Effector memory CD8-positive, alpha-beta T cell (primary cell): ENCODE measurements at places on chromosomes 5 and 9.

GRCh38 chr9:4174546-4175175 is 125.2 kb downstream of the GLIS3 start:
- DNase-seq, result no peak

DNA sequence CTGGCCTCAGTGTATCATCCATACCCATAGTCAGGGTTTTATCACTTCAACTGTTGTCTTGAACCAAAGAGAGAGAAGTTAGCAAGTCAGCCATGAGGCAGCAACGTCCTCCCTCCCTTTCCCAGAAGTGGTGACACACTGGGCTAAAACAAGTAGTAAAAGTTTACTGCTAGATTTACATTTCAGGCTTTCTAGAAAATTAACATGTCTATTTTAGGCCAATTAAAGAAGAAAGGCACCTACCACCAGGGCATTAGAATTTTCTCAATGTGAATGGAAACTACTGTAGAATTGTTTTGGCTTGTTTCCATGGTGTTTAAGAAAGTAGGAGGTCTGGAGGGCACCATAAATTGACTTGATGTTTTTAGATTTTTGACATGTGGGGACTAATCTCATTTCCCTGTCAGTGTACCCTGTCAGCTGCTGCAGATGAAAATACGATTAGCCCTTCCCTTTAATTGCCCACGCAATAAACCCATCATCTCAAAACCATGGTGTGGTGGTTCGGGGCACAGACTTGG is 121.8 kb upstream of the ELL2 start:
- no peak for DNase-seq

DNA sequence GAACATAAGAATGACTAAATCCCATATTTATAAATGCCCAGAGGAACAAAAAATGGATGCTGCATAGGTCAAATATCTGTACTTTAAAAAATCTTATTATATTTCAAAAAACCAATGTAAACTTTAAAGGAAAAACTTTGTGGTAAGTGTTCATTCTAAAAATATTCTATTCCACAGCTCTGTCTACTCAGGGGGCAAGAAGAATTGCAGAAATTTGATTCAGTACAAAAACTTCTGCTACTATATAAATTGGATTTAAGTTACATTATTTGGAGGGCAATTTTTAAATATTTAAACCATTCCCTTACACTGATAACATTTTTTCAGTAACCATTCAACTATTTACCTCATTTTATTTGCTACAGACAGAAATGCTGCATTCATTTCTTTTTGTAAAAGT is 32.1 kb downstream of the NFIB start:
- DNase-seq, result no peak

- DNase-seq, result no peak
These were observed 50.8 kb downstream of the SEMA5A start for GRCh38 chr5:9495121-9495520.

DNA sequence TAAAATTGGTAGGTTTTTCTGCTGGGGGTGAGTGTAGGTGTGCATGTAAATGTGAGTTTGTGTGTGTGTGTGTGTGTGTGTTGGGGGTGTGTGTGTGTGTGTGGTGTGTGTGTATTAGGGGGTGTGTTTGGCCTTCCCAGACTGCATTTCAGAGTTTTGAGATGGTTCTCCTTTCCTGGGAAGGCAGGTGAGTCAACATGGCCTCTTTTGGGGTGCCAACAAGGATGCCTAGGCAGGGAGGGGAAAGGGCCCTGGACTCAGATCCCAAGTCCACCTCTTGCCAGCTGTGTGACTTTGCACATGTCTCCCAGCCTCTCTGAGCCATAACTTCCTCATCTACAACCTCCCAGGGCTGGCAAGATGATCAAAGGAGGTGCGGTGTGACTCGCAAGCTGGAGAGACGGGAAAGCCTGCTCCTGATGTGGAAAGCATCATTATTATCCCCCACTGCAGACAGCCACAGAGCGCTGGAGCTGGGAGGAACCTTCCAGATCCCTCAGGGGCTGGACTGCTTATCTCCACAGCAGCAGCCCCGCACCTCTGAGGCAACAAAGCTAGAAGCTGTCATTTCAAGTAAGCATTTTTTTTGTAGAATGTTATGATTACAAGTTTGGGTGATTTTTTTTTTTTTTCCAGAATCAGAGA is 63.5 kb upstream of the TBC1D2 start:
- DNase-seq, result no peak

DNA sequence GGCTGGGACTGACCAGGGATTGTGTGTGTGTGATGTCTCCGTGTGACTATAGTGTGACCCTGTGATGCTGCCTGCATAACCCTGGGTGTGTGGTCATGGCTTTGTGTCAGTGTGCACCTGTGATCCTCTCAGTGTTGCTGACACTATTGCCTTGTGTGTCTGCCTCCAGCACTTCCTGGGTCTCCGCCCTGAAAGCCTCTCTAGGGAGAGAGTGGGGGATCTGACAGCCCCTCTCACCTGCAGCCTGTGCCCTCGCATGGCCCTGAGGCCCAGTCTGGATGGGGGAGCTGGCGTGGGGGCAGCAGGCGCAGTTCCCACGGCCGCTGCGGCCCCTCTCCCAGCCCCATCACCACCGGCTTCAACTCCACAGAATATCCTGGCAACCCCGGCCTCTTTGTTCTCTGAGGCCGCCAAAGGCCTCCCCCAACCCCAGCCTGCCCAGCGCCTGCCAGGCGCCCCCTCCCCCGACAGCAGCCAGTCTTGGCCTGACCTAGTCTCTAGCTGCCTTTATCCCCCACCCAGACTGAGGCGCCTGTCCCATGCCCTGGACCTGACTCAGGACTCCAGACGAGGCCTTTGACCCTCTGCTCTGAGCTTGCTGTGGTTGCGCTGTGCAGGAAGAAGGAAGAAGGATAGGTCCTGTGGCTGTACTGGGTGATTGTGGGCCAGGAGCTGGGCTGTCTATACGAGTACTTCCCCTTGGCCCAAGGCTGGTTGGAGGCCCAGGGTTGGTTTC is 38.7 kb downstream of the CXXC5 start:
- no peak for DNase-seq

- no peak for DNase-seq
These were observed 2.9 kb downstream of the NR2F1 start for GRCh38 chr5:93585767-93586385.

DNA sequence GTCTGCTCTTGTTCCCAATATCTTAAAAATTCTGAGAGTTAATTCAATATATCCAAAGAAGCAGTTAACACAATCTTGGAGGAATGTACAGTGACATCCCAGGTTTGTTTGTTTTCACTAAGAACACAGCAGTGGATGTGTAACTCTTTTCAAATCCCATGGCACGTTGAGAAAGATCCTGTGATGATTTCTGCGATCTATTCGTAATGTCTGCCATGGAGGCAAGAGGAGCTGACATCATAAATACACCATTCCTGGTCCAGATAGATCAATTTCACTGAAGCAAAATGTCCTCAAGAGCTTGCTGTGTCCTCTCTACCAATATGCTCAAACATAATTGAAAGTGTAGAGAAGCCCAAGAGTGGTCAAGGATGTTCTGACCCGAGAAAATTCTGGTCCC is 252.8 kb upstream of the TRIM32 start:
- no peak for DNase-seq

DNA sequence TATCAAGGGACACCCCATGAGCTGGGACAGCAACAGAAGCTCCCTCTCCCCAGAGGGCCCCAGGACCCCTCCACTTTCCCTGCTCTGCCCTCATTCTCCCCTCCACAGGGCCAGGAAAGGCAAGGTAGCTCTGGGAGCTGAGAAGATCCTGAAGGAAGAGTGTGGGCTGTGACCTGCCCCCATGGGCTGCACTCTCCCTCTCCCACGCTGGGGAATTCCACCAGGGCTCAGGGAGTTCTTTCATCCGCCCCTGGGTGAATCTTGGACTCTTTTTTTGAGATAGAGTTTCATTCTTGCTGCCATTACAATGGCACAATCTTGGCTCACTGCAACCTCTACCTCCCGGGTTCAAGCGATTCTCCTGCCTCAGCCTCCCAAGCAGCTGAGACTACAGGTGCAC is 73.8 kb downstream of the C9orf50 start:
- DNase-seq, result no peak

GRCh38 chr9:82164159-82164558 is 175.6 kb downstream of the SPATA31D1 start:
- DNase-seq, result no peak

GRCh38 chr9:94153905-94154304 is 69.6 kb downstream of the PTPDC1 start:
- DNase-seq, result no peak
